Activated naive CD4-positive, alpha-beta T cell treated with anti-CD3 and anti-CD28 coated beads for 36 hours (primary cell): ENCODE measurements at places on chromosomes 12 and 14. TPM values are rescaled to one million over a fixed set of nuclear protein-coding genes. Genes with fewer than 3 reads are reported as not detected.

The ARHGAP9 gene
- 97.9 TPM for total RNA-seq

GRCh38 chr14:71905031-71905430 lies 27.2 kb upstream of the RGS6 start:
- DNase-seq = no peak

GRCh38 chr12:110403976-110404682 lies 621 bp upstream of the ANAPC7 start:
- peak; percentile 83 for DNase-seq

- DNase-seq = peak; percentile 10
Observed at GRCh38 chr12:16939871-16940306, 333.9 kb upstream of the LMO3 start.

GRCh38 chr12:6778217-6778573 lies 5.9 kb downstream of the LAG3 start:
- no peak for DNase-seq

DNA sequence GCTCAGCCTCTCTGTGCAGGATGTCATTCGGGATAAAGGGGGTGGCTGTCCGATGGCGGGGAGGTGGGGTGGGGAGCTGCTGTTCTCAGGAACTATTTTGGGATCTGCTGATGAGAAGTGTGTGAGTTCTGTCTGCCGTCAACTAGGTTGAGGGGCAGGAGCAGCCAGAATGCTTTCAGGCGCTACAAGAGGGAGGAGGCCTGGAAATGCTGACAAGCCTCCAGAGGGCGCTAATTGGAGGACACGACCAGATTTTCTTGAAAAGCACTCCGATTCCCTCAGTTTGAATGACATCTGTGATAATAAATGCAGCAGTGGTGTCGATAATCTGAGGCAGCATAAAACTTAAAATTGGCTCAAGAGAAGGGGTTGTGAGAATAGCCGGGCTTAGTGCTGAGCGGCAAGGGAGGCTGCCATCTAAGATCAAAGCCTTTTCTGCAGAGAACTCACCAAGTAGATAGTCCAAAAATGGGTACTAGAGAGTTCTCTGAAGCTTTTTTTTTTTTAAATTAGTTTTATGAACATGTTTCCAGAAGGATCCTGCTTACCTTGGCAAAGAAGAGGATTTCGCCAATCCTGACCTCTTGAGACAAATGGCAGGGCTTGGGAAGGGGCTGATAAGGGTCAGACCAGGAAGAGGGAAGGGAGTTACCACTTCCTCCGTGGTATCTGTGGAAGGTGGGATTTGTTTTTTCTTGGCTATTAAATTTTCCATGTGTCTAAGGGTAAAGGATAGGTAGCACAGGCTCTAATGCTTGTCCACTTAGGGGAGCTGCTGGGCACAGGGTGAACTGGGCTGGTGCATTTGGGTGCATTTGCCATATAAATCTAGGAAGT lies 94.4 kb downstream of the CRACR2A start:
- peak; percentile 52 for DNase-seq

DNA sequence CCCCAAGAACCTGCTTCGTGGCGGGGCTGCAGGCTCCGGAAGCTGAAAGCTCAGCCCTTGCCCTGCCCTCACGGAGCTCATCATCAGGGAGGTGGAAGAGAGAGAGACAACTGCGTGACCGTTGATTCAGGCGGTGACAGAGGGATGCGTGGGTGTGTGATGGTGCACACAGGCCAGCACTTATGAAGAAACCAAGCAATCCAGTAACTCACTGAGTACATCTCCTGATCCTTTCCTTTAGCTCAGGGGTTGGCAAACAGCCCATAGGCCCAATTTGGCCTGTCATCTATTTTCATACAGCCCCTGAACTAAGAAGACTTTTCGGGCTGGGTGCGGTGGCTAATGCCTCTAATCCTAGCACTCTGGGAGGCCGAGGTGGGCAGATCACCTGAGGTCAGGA lies 49.9 kb downstream of the TESC start:
- no peak for DNase-seq

- no peak for DNase-seq
Observed at GRCh38 chr14:104477117-104477623, 102.4 kb upstream of the C14orf180 start.

GRCh38 chr14:104555430-104556255 lies 23.9 kb upstream of the C14orf180 start:
- no peak for DNase-seq

- peak; percentile 78 for DNase-seq
Observed at GRCh38 chr12:47276621-47277309, 197.0 kb upstream of the AMIGO2 start.
